Activated CD8-positive, alpha-beta memory T cell treated with anti-CD3 and anti-CD28 coated beads for 1 hour (primary cell): ENCODE measurements at places on chromosomes 6 and 20.

- no peak for DNase-seq
These were observed 119.1 kb upstream of the ADGRF1 start for GRCh38 chr6:47161176-47161687.

- DNase-seq = no peak
These were observed 513.2 kb upstream of the MARCKS start for GRCh38 chr6:113343940-113344339.

DNA sequence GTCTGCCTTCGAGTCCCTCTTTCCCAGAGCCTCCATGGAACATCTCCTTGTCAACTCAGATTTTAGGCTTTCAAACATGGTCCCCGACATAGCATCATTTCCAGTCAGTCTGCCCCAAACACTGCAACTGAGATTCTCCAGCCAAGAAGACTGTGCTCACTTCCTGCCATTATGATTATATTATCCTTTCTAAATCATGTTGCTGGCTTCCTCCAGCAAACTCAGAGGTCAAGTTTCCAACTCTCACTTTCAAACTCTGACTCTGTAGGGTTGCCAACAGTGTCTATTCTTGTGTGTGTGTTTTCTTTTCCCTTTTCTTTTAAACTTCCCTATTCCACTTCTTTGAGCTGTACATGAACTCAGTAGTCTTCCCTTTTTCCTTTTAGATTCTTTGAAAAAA lies 61.2 kb upstream of the TRAF3IP2 start:
- DNase-seq = no peak

GRCh38 chr6:165519316-165519715 lies 143.7 kb downstream of the PDE10A start:
- no peak for DNase-seq

GRCh38 chr6:1798965-1799325 lies 189.2 kb downstream of the FOXC1 start:
- no peak for DNase-seq

GRCh38 chr20:53736757-53737395 lies 143.2 kb upstream of the ZNF217 start:
- no peak for DNase-seq
